Central memory CD8-positive, alpha-beta T cell (primary cell): ENCODE measurements at places on chromosomes 5 and 9.

DNA sequence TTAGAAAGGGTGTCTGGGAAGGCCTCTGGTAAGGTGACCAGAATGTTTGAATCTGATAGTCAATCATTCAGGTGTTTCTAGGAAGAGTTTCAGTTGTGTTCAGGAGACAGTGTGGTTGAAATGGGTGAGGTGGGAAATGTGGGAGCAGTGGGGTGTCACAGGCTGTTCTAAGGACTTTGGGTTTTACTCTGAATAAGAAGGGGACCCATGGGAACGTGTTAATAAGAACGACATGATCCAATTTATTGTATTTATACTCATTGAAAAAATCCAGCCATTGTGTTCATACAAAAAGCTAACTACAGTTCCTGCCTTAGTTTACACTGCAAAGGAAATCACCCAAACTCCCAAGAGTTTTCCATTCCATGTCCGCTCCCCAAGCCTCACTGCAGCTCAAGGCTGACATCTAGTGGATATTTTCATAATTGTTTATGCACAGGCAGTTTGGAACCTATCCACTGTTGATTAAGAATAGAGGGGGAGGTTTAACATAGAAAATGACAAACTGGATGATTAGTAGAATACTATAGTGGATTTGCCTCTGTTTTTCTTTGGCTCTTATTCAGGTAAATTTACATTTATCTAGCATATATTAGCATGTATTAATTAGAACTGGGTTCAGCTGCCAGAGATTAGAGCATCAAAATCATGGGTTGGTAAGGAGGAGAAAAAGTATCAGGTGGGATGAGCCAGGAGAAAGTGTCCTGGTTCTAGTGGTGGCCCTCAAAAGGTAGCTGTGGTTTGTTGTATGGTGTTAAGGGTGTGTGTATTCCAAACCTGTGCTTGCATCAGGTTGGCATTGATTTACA is 17.7 kb downstream of the CAVIN4 start:
- H3K36me3 ChIP-seq, result no peaks in the 10 kb centered on the region
- H3K4me3 ChIP-seq, result no peak overlapping the region
- no peak overlapping the region for H3K27ac ChIP-seq

- no peak overlapping the region for H3K4me3 ChIP-seq
- no peak for DNase-seq
- no peak overlapping the region for H3K27ac ChIP-seq
- no peaks in the 10 kb centered on the region for H3K4me1 ChIP-seq
- no peaks in the 10 kb centered on the region for H3K36me3 ChIP-seq
Observed at GRCh38 chr5:10660720-10661387, 97.0 kb downstream of the ANKRD33B start.

DNA sequence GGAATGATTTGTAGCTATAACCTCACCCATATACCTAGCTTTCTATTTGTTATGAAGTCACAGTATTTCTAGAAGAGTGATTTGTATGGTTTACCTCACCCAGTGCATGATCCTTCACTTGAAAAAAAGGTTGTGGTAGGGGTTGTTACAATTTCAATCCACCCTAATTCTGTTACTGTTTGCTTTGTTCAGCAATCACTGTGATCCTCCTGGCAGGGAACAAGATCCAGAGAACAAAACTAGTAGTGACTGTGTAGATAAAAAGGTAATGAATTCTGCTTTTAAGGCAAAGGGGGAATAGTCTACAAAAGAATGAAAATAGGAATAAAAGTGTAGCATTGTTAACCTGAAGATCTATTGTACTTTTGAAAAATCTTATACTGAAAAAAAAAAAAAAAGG is 191.3 kb upstream of the SH3GL2 start:
- H3K4me1 ChIP-seq, result no peaks in the 10 kb centered on the region
- no peak for DNase-seq
- H3K27ac ChIP-seq, result no peak overlapping the region
- no peaks in the 10 kb centered on the region for H3K27me3 ChIP-seq

GRCh38 chr9:81071108-81071507 is 618.2 kb downstream of the TLE1 start:
- H3K27ac ChIP-seq, result no peak overlapping the region
- no peak overlapping the region for H3K4me3 ChIP-seq
- H3K4me1 ChIP-seq, result no peaks in the 10 kb centered on the region

GRCh38 chr9:135447126-135447525 is 32.5 kb upstream of the PPP1R26 start:
- DNase-seq, result no peak
- peaks cover 29% of the 10 kb centered on the region for H3K27me3 ChIP-seq
- H3K27ac ChIP-seq, result no peak overlapping the region
- no peak overlapping the region for H3K4me3 ChIP-seq

GRCh38 chr5:113989913-113990305 is 372.0 kb upstream of the KCNN2 start:
- H3K27me3 ChIP-seq, result no peaks in the 10 kb centered on the region
- H3K4me3 ChIP-seq, result no peak overlapping the region
- no peaks in the 10 kb centered on the region for H3K36me3 ChIP-seq
- H3K4me1 ChIP-seq, result no peaks in the 10 kb centered on the region
- DNase-seq, result no peak

- H3K36me3 ChIP-seq, result no peaks in the 10 kb centered on the region
- peaks cover 9% of the 10 kb centered on the region for H3K27me3 ChIP-seq
- DNase-seq, result no peak
- H3K4me1 ChIP-seq, result no peaks in the 10 kb centered on the region
Observed at GRCh38 chr9:135751501-135751900, 49.5 kb downstream of the KCNT1 start.

GRCh38 chr9:8078641-8079140 is 279.1 kb upstream of the DMAC1 start:
- H3K4me3 ChIP-seq, result no peak overlapping the region
- H3K27ac ChIP-seq, result no peak overlapping the region
- peaks cover 38% of the 10 kb centered on the region for H3K27me3 ChIP-seq

GRCh38 chr9:126413391-126414068 is 86.9 kb downstream of the MVB12B start:
- H3K27me3 ChIP-seq, result no peaks in the 10 kb centered on the region
- no peak overlapping the region for H3K27ac ChIP-seq
- H3K4me3 ChIP-seq, result no peak overlapping the region
- DNase-seq, result no peak
- peaks cover 8% of the 10 kb centered on the region for H3K36me3 ChIP-seq

DNA sequence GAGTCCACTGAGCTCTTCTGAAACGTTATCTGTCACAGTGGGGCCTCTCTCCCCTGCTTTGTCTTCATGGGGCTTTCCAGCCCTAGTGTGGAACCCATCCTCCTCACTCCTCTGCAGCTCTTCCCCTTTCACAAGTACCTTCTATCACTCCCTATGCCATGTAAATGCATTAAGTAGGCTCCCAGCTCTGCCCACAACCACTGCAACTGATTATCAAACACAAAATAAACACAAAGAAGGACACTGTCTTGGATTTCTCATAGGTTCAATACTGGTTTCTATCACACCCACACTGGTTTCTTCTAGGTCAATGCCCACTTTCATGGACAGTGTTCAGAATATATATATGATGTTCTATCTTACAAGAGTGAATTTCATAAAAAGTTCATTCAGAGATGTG is 139.4 kb downstream of the GNAQ start:
- H3K27me3 ChIP-seq, result no peaks in the 10 kb centered on the region
- H3K36me3 ChIP-seq, result no peaks in the 10 kb centered on the region
- H3K4me1 ChIP-seq, result peaks cover 5% of the 10 kb centered on the region
- H3K27ac ChIP-seq, result no peak overlapping the region
- no peak overlapping the region for H3K4me3 ChIP-seq

- no peaks in the 10 kb centered on the region for H3K36me3 ChIP-seq
- peaks cover 25% of the 10 kb centered on the region for H3K27me3 ChIP-seq
- no peak for DNase-seq
- H3K4me3 ChIP-seq, result no peak overlapping the region
- H3K4me1 ChIP-seq, result no peaks in the 10 kb centered on the region
Observed at GRCh38 chr5:179214678-179215077, 130.6 kb downstream of the ADAMTS2 start.

GRCh38 chr5:1205255-1206180 is 4.1 kb downstream of the SLC6A19 start:
- peaks cover 23% of the 10 kb centered on the region for H3K27me3 ChIP-seq
- no peaks in the 10 kb centered on the region for H3K4me1 ChIP-seq
- H3K4me3 ChIP-seq, result no peak overlapping the region
- H3K27ac ChIP-seq, result no peak overlapping the region
- DNase-seq, result no peak

DNA sequence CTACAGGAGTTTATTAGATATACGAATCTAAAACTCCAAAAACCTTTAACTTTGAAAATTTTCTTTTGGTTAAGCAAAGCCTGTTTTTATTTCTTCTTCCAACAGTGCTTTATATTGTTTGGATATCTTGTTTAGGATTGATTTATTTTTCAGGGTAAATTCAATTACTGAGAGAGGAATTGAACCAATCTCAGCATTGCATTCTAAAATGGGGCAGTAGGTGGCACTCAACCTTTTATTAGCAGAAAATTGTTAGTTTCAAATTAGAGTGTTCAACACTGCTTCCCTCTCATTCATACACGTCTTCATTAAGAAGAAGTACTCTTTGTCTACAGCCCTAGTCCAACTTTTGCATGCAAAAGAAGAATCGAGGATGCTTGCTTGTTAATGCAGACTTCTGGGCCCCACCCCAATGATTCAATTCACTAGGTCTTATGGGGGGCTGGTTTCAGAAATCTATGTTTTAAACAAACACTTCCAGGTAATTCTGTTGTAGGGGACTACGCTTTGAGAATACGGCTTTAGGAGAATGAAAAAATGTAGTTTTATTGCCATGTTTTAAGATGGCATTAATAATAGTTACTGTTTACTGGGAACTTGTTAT is 26.6 kb downstream of the MRPL22 start:
- no peak overlapping the region for H3K4me3 ChIP-seq
- no peaks in the 10 kb centered on the region for H3K27me3 ChIP-seq
- no peak overlapping the region for H3K27ac ChIP-seq
- peaks cover 22% of the 10 kb centered on the region for H3K36me3 ChIP-seq

- H3K4me3 ChIP-seq, result no peak overlapping the region
- H3K4me1 ChIP-seq, result no peaks in the 10 kb centered on the region
- H3K27ac ChIP-seq, result no peak overlapping the region
- H3K27me3 ChIP-seq, result peaks cover 20% of the 10 kb centered on the region
- DNase-seq, result no peak
- H3K36me3 ChIP-seq, result no peaks in the 10 kb centered on the region
Observed at GRCh38 chr5:107630184-107630583, 40.6 kb downstream of the EFNA5 start.

GRCh38 chr5:141485321-141486055 is 658 bp downstream of the PCDHGC4 start:
- no peak overlapping the region for H3K4me3 ChIP-seq
- no peak for DNase-seq
- peaks cover 95% of the 10 kb centered on the region for H3K27me3 ChIP-seq
- peaks cover 10% of the 10 kb centered on the region for H3K4me1 ChIP-seq

DNA sequence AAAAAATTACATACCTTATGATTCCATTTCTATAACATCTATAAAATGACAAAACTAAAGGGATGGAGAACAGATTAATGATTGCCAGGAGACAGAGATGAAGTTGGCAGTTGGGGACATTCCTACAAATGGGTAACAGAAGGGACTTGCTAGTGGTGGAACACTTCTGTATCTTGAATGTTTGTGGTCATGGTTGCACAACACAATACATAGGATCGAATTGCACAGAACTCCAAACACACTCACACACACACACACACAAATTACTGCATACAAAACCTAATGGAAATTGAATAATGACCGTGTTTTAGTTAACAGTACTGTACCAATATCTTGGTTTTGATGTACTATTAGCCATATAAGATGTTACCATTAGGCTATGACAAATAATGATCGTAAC is 330.7 kb upstream of the POU5F2 start:
- peaks cover 63% of the 10 kb centered on the region for H3K4me1 ChIP-seq
- H3K27me3 ChIP-seq, result no peaks in the 10 kb centered on the region
- DNase-seq, result no peak
- no peak overlapping the region for H3K4me3 ChIP-seq

DNA sequence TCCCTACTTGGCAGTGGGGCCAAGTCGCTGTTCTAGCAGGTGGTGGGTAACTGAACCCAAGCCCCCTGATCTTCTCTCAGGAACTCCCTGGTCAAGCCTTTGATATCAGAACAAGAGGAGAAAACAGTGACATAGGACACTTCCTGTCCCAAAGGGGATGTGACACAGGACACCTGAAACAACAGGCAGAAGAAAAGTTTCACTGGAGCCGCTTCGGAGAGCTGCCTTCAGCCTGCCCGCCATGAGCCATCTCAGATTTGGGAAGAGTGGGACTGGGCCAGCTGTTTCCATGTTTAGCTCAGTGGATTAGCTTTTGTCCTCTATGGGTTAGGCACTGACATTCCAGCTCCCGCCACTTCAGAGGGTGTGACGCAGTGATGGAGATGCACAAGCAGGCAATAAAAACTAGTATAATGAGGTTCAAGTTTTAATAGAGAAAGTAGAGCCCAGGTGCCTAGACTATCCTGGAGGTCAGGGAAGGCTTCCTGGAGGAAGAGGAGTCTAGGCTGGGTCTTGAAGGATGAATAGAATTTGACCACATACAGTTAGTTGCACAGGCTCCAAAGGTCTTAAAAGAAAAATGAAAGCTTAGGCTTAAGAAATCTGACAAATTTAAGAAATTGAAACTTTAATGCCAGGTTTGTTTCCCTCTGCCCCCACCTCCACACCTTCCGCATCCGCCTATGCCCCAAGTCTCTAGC is 104.1 kb upstream of the SPRY4 start:
- peaks cover 35% of the 10 kb centered on the region for H3K4me1 ChIP-seq
- H3K27me3 ChIP-seq, result no peaks in the 10 kb centered on the region
- no peak for DNase-seq
- H3K4me3 ChIP-seq, result no peak overlapping the region
- peaks cover 5% of the 10 kb centered on the region for H3K36me3 ChIP-seq
- no peak overlapping the region for H3K27ac ChIP-seq

DNA sequence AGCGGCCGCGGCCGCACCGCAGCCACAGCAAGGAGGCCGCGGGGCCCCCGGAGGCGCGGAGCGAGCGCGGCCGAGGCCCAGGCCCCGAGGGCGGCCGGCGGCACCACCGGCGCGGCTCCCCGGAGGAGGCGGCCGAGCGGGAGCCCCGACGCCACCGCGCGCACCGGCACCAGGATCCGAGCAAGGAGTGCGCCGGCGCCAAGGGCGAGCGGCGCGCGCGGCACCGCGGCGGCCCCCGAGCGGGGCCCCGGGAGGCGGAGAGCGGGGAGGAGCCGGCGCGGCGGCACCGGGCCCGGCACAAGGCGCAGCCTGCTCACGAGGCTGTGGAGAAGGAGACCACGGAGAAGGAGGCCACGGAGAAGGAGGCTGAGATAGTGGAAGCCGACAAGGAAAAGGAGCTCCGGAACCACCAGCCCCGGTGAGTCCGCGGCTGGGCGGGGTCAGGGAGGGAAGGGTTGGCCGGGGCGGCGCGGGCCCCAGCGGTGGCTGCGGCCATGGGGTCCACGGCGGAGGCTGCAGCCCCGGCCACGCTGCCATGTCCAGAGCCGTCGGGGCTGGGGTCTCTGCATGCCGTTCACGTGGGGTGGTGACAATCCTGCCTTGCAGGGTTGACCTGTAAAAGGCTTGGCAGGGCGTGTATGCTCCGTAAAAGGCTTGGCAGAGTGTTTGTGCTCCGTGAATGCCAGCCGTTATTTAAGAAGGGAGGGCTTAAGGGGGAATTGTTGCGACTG is 146.0 kb downstream of the CACNA1B start:
- no peaks in the 10 kb centered on the region for H3K36me3 ChIP-seq
- DNase-seq, result no peak
- no peaks in the 10 kb centered on the region for H3K4me1 ChIP-seq

GRCh38 chr5:143920772-143921171 is 108.8 kb downstream of the HMHB1 start:
- no peaks in the 10 kb centered on the region for H3K4me1 ChIP-seq
- peaks cover 31% of the 10 kb centered on the region for H3K27me3 ChIP-seq
- no peaks in the 10 kb centered on the region for H3K36me3 ChIP-seq
